ENCODE measurements at places on chromosomes 5 and 9.

DNA sequence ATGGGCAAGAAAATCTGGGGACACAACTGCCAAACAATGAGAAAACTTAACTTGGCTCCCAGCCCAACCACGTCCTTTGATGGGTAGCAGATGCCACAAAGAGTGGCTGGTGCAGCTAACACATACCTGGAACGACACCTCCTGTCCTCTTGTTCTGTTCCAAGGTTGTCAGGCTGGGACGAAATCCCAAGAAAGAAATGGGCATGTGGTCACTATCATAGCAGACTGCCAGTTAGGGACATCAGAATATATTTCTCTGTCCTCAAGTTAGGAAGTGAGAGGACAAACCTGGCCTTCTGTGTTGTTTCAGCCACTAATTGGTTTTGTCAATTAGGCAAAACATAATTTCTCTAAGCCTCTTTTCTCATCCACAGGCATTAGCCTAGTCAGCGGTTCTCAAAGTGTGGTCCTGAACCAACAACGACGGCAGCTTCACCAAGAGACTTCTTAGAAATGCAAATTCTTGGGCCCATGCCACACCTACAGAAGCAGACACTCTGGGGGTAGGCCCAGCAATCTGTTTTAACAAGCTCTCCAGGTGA lies 63.4 kb downstream of the RAPGEF1 start:
- DNase-seq, result peak; percentile 58

- no peak for DNase-seq
These were observed 246.4 kb upstream of the PIK3R1 start for GRCh38 chr5:67969176-67969575.

- no peak for DNase-seq
These were observed 234.1 kb downstream of the ADGRV1 start for GRCh38 chr5:90792725-90793124.

- DNase-seq, result no peak
These were observed 57.0 kb downstream of the FOCAD start for GRCh38 chr9:20740929-20741582.

GRCh38 chr5:72441862-72442540 lies 65.2 kb downstream of the ZNF366 start:
- no peak for DNase-seq

- DNase-seq, result no peak
These were observed 4.8 kb upstream of the ZNF79 start for GRCh38 chr9:127419348-127419747.

DNA sequence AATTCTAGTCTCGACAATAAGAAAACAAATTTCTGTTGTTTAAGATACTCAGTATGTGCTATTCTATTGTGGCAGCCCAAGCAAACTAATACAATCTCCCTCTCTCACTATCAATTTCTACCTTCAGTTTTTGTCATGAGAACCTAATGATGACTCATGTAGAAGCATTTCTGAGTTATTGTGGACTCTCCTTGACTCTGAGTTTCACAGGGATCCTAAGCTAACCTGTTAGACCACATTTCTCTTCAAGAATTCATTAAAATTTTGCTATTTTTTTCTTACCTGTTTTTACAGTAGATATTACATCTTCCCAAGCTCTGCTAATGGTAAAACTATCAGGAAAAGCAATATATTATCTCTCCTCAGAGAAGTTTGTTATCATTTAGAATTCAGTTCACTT lies 599.1 kb upstream of the TYRP1 start:
- no peak for DNase-seq

DNA sequence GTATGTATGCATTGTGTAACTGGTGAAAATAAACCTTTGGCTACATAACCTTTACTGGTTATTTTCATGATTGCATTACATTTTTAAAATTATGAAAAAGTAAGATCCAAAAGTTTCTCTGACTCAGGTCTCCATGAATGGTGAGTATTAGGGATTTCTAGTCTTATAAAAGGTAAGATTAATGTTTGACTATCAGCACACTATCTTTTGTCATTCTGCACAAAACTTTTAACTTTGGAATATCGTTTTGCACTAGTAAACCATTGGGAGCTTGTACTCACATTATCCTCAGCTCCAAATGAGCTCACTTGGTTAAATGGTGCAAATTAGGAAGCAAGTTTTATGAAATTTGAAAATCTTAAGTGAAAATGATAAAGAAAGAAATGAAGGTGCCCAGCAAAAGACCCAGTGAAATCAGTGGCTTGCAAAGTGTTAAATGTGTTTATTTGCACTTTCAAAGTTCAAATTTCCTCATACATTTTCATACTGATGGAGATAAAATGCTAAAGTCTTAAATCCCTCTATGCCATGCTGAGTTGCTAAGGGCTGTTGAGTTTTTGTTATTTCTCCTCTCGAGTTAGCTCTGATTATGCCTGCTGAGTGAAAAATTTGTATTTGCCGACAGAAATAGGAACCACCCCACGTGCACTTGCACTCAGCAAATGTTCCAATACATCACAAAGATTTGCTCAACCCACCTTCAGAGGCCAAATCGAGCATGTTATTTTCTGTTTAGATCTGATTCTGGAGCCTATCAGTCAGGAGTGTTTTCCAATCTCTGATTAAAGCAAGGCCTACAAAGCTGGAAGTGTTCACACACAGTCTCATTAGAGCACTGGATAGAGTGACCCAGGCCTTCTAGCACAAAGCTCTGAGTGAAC lies 885.7 kb downstream of the NR2F1-AS1 start:
- no peak for DNase-seq

DNA sequence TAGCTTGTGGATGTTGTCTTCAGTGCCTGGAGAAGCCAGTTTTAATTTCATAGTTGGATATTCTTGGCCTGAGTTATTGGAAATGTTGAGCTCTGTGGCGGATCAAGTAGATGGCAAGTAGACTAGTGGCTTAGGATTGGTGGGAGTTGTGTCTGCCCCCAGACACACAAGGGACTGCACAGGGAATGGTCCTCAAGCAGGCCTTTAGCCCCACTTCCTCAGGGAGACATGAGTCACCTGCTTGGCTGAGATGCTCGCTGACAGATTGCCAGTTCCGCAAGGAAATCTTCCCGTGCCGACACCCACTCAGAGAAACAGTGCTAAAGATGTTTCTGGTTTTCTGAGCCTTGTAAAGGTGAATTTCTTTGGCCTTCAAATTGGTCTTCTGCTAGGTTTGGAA lies 18.8 kb upstream of the CATSPER3 start:
- DNase-seq, result no peak

DNA sequence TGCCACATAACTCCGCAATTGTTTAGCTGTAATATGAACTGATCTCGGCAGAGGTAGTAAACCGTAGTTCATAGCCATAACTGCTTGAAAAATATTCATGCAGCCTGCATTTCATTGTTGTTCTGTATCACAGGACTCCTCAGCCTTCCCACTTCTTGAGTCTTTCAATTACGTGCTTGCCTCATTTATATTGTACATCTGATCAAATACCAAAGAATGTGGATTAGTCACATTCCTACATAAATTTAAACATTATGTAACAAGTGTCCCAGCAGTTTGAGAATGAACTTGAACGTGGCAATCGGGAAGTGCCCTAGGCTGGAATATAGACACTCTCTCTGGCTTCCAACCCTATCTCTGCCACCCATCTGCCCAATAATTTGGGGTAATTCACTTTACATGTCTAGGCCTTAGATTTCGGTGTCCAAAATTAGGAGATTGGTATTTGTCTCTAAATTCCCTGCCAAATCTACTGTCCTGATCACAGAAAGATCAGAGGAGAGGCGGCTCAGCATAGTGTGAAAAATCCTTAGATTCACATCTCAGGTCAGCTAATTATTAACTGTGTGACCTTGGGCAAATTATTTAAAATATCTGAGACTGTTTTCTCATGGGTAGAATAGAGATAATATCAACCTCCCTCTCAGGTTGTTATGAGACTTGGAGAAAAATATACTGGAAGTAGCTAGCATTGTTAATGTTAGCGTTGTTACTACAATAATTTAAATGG lies 215.1 kb upstream of the RFX3 start:
- no peak for DNase-seq

DNA sequence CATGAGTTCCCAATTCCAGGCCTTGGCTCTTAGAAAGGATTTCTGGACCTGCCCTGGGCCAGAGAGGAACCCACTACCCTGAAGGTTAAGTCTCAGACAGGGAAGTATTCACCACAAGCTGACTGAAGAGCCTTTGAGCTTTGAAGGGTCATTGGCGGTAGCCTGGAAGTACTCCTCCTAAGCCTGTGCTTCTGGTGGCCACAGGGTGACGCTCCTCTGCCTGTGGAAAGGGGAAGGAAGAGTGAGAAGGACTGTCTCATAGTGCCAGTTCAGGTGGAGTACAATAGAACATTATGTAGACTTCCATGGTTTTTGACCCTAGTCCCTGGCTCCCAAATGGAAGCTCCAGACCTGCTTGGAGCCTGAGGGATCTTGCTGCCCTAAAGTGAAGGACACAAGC lies 1233.2 kb upstream of the CDH6 start:
- DNase-seq, result no peak

- no peak for DNase-seq
These were observed 56.6 kb upstream of the CAMK4 start for GRCh38 chr5:111167551-111167950.
